Mesenchymal stem cell (in vitro differentiated cells and primary cell): ENCODE measurements at places on chromosomes 5 and 9.

- no peak for DNase-seq
Observed at GRCh38 chr9:95874989-95875304, 544 bp upstream of the ERCC6L2 start.

GRCh38 chr9:83623679-83624076 lies 735 bp downstream of the IDNK start:
- no peak for DNase-seq

DNA sequence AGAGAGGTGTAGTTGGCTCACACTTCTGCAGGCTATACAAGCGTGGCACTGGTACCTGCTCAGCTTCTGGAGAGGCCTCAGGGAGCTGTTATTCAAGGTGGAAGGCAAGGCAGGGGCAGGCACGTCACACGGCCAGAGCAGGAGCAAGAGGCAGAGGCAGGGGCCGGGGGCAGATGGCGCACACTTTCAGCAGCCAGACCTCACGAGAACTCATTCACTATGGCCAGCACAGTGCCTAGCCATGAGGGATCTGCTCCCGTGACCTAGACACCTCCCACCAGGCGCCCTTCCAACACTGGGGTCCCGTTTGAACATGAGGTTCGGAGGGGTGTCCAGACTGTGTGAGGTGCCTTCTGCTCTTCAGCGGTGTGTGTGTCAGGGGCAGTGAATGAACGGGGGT lies 71.0 kb upstream of the FCN1 start:
- no peak for DNase-seq

DNA sequence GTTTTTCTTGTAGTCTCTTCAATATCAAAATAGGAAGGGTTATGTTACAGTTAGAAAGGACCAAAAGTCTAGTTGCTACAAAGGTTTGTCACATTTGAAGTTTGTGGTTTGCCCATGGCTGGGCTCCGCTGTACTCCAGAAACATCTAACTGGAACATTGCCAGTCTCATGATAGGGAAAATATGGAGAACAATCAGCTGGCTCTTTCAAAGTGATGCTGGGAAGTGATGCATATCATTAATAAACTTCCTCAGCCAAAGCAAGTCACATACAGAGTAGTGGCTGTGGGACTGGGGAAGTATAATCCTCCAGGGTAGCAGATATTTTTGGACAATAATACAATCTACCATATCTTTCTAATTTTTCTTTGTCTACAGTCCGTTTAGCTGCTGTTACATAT lies 8.8 kb downstream of the BTF3 start:
- DNase-seq, result no peak

GRCh38 chr5:157288405-157289163 lies 22.7 kb downstream of the CYFIP2 start:
- no peak for DNase-seq

- no peak for DNase-seq
Observed at GRCh38 chr9:137721479-137721878, 102.7 kb downstream of the EHMT1 start.

GRCh38 chr9:9846557-9846956 lies 766.2 kb downstream of the PTPRD start:
- no peak for DNase-seq
